ENCODE measurements at places on chromosomes 3 and 15.

- H3K4me3 ChIP-seq, result no peak overlapping the region
- DNase-seq, result no peak
- H3K27ac ChIP-seq, result no peak overlapping the region
- no peaks in the 10 kb centered on the region for H3K4me1 ChIP-seq
- peaks cover 7% of the 10 kb centered on the region for H3K36me3 ChIP-seq
These were observed 108.8 kb downstream of the FAIM start for GRCh38 chr3:138717348-138717747.

DNA sequence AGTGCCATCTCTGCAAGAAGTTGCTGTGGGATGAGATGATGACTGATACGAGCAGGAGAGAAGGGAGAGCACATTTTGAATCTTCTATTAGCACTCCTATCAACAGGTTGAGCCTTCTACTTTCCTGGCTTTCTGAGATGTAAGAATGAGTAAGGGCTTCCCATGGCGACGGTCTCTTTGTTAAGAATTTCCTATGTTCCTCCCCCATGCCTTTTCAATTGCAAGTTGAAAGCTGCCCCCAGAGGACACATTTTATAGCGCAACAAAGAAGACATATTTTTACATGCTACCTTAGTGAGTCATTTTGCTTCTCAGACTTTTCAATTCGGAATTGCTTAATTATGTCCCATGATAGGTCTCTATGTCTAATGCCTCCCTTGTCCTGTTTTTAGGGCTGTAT, 71.3 kb upstream of the LRTM1 start:
- H3K27me3 ChIP-seq, result no peaks in the 10 kb centered on the region
- DNase-seq, result no peak
- H3K4me3 ChIP-seq, result no peak overlapping the region
- no peaks in the 10 kb centered on the region for H3K36me3 ChIP-seq
- H3K4me1 ChIP-seq, result no peaks in the 10 kb centered on the region

- no peak for DNase-seq
- H3K4me1 ChIP-seq, result no peaks in the 10 kb centered on the region
- no peaks in the 10 kb centered on the region for H3K27me3 ChIP-seq
These were observed 64.8 kb downstream of the RFTN1 start for GRCh38 chr3:16448639-16449070.

- no peaks in the 10 kb centered on the region for H3K27me3 ChIP-seq
- no peak overlapping the region for H3K4me3 ChIP-seq
- H3K36me3 ChIP-seq, result peaks cover 23% of the 10 kb centered on the region
These were observed 13.0 kb upstream of the MYO5C start for GRCh38 chr15:52308446-52309153.
